ENCODE measurements at places on chromosomes 2 and 18.

DNA sequence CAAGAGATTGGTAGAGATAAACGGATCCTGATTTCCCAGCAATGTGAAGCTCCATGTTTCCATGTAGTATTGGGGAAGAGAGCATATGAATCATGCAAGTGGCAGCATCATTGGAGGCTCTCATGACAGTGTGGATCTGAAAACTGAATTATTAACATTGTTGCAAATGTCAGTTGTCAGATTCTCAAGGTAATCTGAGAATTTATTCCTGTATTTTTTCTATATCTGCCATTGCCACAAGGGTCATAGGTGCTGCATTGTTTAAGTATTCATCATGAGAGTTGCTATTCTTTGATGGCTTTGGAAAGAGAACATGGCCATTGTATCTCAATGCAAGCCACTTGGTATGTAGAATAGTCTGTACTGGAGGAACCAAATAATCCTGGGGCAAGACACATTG is 1217.0 kb upstream of the ZEB2 start:
- DNase-seq, result no peak

DNA sequence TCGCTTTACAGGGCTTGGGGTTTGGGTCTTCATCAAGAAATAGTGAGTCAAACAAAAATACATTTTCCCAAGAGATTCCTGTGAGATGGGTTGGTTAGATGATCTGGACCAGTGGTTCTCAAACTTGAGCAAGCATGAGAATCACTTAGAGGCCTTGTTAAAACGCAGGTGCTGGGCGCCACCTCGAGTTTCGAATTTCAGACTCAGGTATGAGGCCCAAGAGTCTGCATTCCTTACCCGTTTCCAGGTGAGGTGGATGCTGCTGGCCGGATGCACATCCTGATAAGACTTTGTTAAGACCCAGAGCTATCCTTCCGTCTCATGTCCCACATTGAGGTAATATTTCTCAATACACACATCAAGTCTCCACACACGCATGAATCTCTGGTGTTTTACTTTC is 707.8 kb upstream of the SALL3 start:
- DNase-seq, result no peak

DNA sequence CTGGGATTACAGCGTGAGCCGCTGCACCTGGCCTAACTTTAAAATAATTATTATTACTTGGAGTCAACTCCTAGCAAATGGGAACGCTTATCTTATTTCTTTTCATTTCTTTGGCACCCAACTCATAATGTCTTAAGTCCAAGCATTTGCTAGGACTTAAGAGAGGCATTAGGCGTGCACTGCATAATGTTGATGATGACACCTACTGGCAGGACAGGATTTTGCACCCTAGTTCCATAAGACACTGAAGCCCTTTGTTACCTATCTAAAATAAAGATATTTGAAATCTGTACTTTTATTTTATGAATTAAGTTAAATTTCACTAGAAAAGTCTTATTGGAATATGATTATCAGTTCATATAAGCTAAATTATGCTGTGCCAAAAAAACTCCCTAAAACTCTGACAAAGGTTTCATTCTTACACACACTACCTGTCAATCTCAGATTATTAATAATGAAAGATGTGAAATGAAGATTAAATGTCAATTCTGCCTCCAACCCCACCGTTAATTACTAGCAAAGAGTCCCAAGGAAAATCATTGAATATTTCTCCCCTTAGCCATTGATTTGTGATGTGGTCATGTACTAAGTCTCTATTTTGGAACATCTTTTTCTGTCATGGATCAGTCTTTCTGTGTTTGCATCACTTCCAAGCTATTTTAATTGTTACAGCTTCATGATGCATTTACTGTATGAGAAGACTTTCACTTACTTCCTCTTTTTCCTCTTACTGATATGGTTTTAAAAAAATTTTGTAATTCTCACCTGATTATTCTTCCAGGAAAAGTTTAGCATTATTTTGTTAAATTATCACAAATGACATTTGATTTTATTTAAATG is 12.7 kb upstream of the CDH2 start:
- DNase-seq, result no peak

DNA sequence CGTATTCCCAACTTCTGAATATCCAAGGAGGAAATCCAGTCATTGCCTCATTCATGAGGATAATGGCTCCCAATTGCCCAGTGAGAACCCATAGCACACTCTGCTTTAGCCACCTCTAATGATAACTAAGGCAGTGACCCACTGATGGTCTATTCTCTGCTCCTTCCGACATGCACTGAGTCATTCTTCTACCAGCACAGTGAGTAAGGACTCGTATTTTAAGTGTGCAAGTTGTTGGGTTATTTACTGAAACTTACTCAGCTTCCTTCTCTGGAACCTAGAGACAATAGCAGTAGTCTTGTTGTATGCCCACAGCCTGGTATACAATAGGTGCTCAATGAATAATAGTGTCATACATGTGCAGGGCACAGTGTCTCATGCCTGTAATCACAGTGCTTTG is 81.1 kb upstream of the ZNF397 start:
- DNase-seq, result no peak

DNA sequence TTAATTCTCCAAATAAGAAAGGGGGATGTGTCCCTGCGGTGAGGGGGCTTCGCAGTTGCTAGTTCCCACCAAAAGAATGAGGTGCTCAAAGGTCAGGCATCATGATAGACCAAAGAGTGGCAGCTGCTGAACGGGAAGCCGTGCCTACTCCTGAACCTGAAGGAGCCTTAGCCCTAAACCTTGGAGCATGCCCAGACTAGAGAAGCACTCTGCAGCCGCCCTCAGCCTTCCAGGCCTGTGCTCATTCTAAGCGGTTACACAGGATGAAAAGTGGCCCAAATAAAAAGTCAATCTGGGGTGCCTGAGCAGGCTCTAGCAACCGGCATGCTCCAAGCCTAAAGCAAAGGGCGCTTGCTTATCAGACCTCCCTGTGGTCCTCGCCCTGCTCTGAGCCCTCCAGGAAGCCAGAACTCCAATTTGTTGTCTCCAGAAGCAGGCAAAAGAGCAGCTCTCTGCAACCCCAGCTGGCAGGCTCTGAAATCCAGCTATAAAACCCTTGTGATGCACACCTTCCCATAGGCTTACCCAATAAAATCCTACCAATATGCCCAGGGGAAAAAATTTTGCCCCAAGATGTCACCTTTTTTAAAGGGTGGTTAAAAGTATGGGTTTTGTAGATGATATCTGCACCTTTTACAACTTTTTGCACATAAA is 17.5 kb downstream of the UXS1 start:
- no peak for DNase-seq

DNA sequence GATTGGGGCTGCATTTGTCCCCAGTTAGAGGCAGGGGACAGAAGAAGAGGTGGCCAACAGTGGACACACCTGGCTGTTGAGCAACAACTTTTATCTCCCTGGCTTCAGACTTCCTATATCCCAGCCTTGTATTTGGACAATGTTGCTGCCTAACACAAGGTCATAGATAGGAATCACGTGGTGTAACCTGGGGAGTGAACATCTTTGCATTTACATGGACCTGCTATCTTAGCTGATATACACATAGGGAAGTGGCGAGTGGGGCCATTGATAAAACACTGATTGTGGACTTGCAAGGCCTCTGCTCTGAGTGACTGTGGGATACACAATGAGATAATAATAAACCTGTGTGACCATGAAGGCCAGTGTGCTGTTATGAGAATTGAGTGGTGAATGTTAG is 26.9 kb downstream of the RAPGEF4 start:
- DNase-seq, result no peak

- no peak for DNase-seq
Observed at GRCh38 chr2:119224391-119225104, 914 bp downstream of the STEAP3 start.

DNA sequence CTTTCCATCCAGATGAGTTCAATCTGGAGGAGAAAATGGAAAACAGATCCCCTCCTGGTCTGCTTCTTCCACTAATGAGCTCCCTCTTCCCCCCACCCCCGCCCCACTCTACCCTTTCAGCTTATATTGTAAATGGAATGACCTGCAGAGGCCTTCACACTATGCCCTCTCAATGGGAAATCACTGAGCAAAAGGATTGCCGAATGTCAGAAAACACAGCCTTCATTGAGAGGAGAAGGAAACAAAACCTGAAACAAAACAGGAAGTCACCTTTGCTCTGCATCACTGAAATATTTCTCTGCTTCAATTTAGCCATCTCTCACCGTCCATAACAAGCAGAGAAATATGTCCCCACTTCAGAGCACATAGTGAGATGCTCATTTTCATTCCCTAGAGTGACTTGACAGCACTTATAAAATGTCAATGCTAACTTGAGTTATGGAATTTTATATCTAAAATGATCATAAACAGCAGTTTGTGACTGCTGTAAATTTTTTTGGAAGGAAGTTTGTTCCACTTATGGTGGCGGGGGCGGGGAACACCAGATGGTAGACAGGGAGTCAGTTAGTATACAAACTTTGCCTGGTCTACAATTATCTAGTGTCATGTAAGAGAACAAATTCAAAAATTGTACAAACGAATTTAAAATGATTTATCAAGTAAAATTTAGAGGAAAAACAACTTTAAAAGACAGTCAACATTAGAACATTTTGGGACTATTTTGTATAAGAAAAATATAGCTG is 1.8 kb upstream of the FRZB start:
- DNase-seq, result no peak

GRCh38 chr2:241279413-241279812 is 36.1 kb downstream of the HDLBP start:
- DNase-seq, result no peak

DNA sequence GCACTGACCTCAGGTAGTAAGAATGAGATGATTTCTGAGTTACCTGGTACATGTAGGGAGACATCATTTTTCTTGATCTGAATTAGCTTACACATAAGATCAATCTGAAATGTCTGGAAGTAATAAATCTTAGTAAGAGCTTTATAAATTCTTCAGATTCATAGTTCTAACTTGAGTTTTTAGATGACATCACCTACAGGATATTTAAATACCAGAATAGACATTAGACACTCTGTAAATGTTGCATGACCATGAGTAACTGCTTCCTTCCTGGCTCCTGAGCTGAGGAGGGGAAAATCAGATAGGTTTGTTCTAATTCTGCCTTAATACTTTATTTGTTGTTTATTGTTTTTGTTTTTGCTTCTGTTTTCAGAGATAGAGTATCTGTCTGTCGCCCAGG is 181.8 kb downstream of the PHLPP1 start:
- DNase-seq, result no peak

DNA sequence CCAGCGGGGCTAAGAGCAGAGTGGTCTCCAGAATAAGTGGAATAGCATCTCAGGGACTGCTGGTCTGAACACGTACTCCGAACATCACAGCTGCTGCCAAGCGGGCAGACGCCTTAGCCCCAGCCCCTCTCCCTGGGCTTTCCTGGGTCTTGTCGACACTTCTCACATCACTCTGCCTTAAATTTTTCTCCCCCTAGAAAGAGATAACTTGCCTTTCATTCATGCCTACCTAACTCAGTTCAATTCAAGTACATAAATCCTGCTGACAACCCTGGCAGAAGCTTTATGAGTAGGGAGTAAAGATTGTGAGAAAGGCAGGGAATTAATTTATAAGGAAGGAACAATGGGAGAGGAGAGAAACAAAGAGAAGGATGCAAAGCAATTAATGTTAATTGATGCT is 202.9 kb upstream of the TNP1 start:
- DNase-seq, result no peak

GRCh38 chr18:77571743-77572142 is 322.1 kb downstream of the GALR1 start:
- no peak for DNase-seq

DNA sequence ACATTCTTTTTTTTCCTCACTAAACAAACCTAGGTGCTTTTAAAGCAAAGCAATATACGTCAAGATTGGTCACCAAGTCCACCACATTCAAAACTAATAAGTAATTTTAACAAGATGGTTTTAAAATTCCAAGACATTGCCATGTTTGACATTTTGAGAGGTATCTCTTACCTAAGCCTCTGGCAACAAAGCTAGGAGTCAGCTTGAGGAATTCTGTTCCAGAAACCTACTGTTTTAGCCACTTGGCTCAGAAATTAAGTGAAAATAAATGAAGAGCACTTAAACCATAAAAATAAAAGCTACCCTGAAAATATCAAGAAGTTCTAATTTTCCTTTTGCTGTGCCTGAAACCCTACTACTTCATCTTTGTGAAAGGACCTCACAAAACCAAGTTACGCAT is 30.0 kb upstream of the CHMP3 start:
- DNase-seq, result no peak

DNA sequence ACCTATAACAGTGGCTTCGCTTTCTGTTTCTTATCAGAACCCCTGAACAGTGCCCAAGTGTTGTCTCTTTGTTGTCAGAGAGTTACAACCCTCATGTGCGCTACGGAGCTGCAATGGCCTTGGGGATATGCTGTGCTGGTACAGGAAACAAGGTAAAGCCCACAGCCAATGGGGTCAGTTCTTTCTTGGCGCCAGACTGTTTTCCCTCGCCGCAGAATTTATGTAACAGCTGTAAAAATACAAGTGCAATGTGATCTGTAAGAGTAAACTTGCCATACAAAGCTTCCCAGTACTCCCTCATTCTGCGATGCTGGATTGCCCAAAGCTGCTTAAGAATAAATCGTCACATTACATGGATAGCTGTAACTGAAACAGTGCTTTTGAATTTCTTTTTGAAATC is 13.9 kb upstream of the HTR2B start:
- no peak for DNase-seq

DNA sequence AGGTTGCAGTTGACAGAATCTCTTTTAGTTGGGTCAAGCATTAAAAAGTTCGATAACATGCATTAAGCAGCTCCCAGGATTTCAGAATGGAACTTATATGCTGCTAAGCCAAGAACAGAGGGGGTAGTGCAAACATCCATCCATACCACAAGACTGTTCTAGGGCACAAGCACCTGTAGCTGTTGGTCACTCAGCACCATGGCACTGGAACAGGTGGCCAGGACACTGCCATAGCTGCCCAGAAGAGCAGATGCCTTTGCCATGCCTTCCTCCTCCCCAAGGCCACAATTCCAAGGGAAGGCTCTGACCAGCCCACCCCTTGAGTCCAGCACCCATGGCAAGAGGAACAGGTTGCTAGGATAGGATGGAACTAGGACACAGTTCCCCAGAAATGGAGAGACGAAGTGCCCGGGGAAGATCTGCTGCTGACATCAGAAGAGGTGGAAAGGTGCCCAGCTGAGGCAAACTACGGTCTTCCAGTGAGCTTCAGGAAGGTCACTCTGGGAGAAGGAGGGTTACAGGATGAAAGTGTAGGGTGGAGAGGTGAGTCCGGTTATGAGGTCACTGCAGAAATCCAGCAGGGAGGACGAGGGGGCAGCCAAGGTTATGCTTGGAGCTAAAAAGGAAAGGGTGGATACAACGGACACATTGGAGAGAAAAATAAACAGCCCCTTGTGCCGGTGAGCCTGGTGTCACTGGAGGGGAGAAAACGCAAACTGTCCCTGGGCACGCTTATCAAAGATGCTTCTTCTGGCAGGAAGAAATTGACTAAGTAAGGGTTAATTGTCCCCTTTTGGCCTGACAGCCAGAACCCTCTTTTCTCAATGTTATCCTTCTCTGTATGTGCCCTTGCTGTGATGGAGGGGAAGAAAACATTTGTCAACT is 41.9 kb downstream of the C1QL2 start:
- DNase-seq, result no peak

DNA sequence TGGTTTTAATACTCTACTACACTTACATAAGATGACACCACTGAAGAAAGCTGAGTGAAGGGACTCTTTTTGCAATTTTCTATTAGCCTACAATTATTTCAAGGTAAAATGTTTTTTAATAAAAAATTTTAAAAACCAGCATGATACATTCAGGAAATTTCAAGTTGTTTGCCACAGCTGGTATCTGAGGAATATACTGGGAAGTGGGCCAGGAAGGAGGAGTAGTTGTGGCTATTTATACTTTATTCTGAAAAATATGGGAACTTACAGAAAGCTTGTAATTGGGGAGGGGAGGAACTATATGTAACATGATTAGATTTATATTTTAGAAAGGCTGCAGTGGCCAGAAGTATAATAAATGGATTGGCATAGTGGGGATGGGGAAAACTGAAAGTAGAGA is 40.8 kb downstream of the WDR35 start:
- DNase-seq, result no peak

Measured in stimulated activated CD8-positive, alpha-beta memory T cell treated with anti-CD3 and anti-CD28 coated beads, Interleukin-7, amount 100 ng/mL, for 1 hour (primary cell).